KG1 (cell line): ENCODE measurements at places on chromosomes 5 and 9.

- no peak for DNase-seq
Observed at GRCh38 chr5:61263072-61263471, 69.0 kb upstream of the ZSWIM6 start.

DNA sequence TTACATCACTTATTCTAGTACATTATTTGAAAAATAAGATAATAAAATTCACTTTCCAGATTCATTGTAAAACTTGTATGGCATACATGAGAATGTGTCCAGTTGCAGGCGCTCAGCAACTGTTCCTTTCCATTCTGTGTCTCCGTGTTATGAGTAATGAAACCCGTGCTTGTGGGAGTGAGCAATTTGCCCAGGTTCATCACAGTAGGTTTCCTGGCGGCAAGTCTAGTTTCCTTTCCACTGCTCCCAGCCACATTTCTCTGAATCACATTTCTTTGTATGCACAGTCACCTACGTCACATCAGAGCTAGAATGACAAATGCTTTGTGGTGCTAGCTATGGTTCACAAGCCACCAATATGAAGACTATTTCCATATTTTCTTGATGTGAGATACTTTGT lies 39.9 kb downstream of the MOCS2 start:
- no peak for DNase-seq

GRCh38 chr5:156942064-156942463 lies 21.0 kb downstream of the TIMD4 start:
- DNase-seq = no peak

DNA sequence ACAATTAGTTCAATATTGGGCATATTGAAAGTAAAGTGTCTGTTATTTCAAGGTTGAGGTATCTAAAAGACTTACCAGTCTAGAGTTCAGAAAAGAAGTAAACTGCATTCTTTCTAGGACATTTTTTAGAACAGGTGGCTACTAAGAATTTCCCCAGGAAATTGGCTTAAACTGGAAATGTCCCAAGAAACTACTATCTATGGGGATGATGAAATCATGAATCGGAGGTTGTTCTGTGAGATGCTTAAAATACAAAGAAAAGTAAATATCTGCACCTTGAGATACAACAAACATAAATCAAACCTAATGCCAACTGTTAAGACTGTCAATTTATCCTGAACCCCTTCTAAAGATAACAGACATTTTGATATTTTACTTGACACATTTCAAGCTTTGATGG lies 226.5 kb upstream of the NREP start:
- no peak for DNase-seq

DNA sequence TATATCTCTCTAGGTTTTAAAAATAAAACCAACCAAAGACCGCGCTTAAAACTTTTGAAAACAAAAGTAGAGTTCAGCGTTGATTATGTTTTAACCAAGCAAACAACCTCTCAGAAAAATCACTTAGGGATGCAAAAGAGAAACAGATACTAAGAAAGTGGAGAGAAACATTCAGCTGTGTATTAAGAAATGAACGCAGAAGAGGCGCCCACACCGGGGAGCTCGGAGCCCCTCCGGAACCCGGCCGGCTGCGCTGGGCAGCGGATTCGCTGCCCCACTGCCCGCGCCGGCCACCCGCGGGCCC lies 1.4 kb downstream of the PITX1 start:
- no peak for DNase-seq

GRCh38 chr9:134369416-134370212 lies 43.4 kb downstream of the RXRA start:
- DNase-seq = no peak

- no peak for DNase-seq
Observed at GRCh38 chr5:159452480-159453167, 122.3 kb upstream of the IL12B start.

DNA sequence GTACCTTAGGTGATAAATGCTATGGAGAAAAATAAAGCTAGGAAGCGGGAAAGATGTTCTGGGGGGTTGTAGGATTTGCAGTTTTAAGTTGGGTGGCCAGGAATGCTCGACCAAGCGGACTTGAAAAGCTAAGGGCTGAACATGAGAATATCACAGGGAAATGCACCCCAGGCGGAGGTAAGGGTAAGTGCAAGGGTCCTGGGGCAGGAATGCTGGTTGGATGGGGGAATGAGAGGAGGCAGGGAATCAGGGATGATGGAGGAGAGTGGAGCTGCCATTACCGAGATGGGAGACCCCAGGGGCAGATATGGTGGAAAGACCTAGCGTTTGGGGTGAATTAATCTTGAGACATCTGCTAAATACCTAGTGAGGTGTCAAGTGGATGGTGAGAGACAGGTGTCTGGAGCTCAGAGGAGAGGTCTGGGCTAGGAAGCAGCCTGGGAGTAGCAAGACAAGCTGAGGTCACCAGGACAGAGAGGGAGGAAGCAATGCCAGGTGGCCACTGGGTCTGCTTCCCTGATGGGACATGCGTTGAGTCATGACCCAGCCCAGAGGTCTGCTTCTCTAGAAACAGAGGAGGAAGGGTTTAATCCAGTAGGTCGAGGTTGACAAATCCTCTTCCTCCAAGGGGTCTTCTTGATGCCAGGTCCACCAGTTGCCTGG lies 77.7 kb upstream of the ASS1 start:
- DNase-seq = no peak

GRCh38 chr9:35028341-35028740 lies 38.8 kb downstream of the DNAJB5 start:
- DNase-seq = no peak

- no peak for DNase-seq
Observed at GRCh38 chr5:53785924-53786323, 225.5 kb downstream of the NDUFS4 start.

- DNase-seq = no peak
Observed at GRCh38 chr5:50958852-50959457, 292.5 kb downstream of the PARP8 start.

GRCh38 chr9:17750269-17750668 lies 171.4 kb downstream of the SH3GL2 start:
- DNase-seq = no peak
